ENCODE measurements at places on chromosomes 3 and 15.

GRCh38 chr15:79067072-79067833 is 23.3 kb downstream of the RASGRF1 start:
- DNase-seq: no peak

DNA sequence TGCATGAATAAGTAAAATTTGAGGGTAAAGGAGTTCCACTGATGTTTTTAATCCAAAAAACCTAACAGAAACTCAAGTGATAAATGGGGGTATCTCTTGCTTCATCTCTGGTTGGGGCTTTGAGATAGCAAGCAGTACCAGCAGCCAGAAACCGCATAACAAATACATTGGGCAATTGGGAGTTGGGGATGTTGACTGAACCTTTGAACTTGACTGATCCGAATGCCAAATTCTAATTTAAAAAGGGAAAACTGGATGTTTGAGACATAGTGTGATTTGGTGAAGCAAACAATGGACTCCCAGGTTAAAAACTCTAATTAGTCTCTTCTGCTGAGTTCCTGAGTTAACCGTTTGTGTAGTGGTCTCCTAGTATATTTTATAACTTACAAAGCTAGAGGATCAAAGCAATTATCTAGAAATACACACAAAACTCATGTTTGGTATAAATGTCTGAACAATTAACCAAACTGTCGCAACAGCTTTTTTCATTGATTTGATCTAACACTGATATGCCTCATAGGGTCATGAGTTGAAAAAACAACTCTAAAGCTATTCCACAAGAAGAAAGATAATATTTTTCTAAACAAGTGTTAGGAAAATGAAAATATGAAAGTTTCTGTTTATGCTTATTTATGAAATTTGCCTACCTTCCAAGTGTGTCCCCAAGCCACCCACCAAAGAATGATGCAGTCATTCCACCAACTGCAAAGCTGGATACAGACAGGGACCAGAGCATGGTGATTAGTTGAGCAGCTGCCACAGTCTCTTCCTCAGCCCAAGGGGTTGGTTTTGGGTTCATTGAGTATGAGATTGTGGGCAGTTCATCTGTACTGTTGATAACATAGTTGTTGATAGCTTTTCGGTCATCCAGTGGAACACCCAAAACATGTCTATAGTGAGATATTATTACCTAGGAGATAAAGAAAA is 12.4 kb downstream of the SLC2A2 start:
- DNase-seq: no peak

DNA sequence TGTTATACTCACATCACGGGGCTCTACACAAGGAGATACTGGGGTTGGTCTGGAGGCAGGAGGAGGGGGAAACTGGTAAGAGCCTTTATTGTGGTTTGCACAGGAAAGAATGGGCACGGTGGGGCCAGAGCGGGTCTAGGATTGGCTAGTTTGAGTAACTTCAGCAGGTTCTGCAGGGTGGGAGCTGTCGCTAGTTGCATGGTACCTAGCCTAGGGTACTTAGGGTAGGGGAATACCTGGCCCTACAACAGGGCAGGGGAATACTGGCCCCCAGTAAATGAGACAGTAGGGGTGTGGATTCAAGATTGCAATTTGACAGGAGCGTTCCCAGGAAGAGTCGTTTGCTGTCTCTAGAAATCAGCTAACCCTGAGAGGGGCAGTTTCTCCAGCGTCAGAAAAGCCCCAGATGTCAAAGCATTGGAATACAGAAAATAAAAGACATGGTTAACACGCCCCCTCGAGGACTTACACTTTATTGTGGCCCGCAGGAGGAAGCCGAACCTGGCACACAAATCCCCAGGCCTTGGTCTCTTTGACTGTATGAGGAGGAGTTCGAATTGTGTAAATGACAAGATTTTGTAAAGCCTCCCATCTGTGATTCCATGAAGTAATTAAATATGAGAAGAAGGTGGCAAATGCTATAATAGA is 32.0 kb downstream of the ST8SIA2 start:
- no peak for DNase-seq

- no peak for DNase-seq
These were observed 80.5 kb upstream of the PLXND1 start for GRCh38 chr3:129686941-129687340.

DNA sequence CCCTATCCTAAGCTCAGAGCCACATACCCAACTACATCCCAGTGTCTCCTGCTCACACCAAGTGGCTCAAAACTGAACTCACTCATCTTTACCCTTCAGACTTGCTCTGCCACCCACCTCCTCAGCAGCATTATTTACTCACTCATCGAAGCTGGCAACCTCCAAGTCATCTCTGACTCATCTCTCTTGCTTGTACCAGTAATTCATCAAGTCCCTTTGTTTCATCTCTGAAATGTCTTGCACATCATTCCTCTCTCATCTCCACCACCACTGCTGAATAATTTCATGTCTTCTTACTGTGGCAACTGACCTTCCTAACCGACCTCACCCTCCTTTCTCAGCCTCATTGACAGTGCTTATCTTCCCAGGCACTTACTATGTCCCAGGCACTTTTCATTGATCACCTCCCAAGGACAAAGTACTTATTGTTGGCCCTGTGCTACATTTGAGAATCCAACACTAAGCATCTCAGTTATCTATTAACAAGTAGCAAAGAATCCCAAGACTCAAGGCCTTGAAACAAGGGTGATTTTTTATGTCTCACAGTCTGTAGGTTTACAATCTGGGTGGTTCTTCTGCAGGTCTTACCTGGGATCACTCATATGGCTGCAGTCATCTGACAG is 82.0 kb downstream of the MRPL46 start:
- no peak for DNase-seq

GRCh38 chr15:35436422-35436821 is 109.5 kb downstream of the DPH6 start:
- DNase-seq: no peak

GRCh38 chr15:39748276-39748675 is 34.4 kb downstream of the FSIP1 start:
- no peak for DNase-seq

- DNase-seq: no peak
These were observed 60.8 kb upstream of the SKIL start for GRCh38 chr3:170296703-170297102.

- no peak for DNase-seq
These were observed 120.2 kb downstream of the LRRC28 start for GRCh38 chr15:99371180-99372103.

GRCh38 chr3:139113231-139113992 is 68.7 kb upstream of the PRR23C start:
- no peak for DNase-seq
